ENCODE measurements at places on chromosomes 4 and X.

GRCh38 chrX:39016556-39016955 is 215.3 kb downstream of the MID1IP1 start:
- ATAC-seq, result no peak

- ATAC-seq, result no peak
Measured at GRCh38 chr4:136643416-136643815, 888.9 kb downstream of the PCDH18 start.

DNA sequence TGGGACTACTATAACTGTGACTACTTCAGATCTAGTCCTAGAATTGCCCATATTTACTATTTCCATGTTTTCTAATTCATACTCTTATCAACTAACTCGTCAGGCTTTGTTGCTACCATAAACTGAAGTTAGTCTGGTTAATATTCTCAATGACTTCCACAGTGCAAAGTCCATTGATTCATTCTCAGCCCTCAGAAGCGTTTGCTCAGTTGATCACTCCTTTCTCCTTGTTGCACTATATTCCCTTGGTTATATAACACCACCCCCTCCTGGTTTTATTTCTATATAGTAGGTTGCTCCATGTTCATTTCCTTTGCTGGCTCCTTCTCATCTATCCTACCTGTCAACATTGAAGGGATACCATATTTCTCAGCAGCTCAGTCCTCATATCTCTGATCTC is 27.2 kb upstream of the SLC6A14 start:
- no peak for ATAC-seq

GRCh38 chrX:26909728-26910127 is 553.4 kb downstream of the PPP4R3C start:
- no peak for ATAC-seq

- ATAC-seq, result peak; percentile 78
Measured at GRCh38 chrX:107894038-107894437, 68.4 kb downstream of the MID2 start.

- no peak for ATAC-seq
Measured at GRCh38 chrX:46922611-46923010, 10.4 kb downstream of the JADE3 start.

DNA sequence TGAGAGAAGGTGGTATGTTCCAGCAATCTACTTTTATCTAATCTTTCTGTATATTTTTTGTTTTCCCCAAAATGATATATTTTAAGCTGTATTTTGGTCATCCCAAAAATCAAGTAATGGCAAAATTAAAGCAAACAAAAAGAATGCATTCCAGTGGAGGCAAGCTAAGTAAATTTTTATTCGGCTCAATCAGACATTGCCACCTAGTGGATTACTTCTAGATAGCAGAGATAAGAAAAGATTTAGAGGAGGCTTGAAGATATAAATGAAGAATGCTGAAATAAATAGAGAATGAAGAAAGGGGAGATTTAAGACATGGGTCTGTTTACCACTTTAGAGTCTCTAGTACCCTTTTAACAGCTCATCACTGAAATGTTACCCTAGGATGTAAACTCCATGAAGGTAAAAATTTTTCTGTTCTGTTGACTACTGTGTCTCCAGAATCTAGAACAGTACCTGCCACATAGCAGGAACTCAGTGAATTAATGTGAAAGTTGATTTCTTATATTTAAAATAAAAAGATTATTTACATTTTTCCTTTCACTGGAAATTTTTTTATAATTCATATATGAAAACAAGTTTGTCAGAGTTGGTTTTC is 110.9 kb upstream of the ANK2 start:
- ATAC-seq, result no peak

- ATAC-seq, result no peak
Measured at GRCh38 chrX:12142661-12143060, 4.4 kb downstream of the FRMPD4 start.

- ATAC-seq, result no peak
Measured at GRCh38 chr4:106985830-106986229, 50.3 kb downstream of the DKK2 start.

DNA sequence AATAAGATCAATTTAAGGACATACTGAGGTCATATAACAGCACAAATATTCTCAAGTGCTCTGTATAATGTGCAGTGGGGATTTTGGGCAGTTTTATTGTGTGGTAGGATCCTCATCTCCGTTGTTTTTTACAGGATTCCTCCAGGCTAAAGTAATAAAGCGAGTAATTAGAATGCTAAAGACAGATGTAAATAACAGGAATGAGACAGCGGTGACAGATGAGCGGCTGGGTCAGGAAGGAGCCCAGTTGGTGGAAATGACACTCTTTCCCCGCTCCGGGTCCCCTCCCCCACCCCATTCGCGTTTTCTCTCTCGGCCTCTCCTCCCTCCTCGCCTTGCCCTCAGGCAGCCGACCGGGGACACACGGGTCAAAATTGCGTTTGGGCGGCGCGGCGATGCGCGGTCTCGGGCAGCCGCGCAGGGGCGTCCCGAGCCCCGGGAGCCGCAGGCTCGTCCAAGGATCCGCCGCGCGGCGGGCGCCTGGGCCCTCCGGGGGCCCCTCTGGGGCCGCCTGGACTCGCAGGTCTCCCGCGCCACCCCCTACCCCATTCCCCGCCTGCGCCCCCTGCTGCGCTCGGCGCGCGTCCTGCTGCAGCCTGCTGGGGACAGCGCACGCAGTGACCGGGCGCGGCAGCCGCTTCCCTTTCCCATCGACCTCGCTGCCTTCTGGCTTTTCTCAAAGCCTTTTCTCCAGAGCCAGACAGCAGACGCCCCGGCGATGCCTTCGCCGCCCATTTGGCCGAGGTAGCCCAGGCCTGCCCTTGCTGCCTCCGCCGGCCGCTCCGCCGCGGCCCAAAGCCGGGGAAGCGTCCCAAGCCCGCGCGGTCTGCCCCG is 16.2 kb downstream of the POU4F2 start:
- ATAC-seq, result no peak

- no peak for ATAC-seq
Measured at GRCh38 chr4:113008135-113008534, 41.3 kb upstream of the ANK2 start.

DNA sequence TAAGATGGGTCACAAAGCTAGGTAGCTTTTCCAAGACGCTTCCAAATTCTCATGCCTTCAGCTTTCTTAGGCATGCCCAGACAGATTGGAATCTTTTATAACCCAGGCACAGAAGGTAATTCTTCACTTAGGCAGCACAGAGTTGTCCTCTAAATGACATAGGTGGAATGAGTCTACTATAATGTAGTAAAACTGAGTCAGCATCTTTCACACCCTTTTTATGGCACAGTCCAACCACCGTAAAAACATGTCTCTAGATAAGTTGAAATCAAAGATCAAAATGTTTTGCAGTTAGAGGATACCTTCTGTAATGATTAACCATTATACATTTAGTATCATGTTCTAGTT is 128.4 kb upstream of the FAT1 start:
- ATAC-seq, result no peak

DNA sequence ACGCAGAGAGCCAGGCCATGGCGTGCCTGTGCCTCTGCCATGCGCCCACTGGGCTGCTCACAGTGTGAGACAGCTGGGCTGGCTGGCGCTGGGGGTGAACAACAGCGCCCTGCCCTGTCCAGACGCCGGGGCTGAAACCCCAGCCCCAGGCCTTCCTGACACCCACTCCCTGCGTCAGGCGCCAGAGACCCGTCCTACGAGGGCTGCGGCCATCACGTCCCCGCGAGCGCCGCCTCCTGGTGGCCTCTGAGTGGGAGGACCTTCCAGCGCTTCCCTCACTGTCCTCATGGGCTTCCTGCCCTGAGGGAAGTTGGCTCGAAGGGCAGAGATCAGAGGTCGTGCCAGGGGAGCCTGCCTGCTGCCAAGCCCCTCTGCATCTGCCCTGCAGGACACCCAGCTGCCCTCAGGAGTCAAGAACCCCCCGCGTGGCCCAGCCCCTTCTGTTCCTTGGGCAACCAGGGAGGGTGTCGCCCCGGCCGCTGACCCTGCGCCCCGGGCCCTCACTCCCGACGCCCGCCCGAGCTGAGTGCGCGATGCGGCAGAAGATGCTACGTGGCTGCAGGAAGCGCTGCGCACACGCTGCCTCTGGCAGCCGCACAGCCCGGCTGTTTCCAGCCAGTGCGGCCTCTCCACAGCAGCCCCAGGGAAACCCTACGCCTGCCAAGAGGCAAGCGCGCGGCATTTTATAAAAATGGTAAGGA is 16.2 kb downstream of the NELFA start:
- ATAC-seq, result no peak

DNA sequence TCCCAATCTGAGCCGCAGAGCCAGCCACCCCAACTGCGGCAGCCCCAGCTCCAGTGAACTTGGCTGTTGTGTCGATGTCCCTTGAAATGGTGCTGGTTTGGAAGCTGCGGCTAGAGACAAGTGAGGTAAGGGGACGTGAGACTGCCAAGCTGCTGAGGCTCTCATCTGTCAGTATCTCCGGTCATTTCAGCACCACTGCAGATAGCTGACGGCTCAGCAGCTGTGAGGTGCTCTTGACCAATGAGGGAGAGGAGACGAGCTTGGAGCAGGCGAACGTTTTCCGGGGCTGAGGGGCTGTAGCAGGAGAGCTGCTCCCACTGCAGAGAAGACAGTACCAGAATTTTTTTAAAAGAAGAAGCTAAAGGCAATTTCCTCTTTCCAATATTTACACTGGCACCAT is 175.5 kb upstream of the CASK start:
- no peak for ATAC-seq

GRCh38 chrX:136879001-136879687 is 1.4 kb downstream of the RBMX start:
- ATAC-seq, result no peak

GRCh38 chr4:75860606-75861005 is 41.6 kb downstream of the PPEF2 start:
- ATAC-seq, result no peak

DNA sequence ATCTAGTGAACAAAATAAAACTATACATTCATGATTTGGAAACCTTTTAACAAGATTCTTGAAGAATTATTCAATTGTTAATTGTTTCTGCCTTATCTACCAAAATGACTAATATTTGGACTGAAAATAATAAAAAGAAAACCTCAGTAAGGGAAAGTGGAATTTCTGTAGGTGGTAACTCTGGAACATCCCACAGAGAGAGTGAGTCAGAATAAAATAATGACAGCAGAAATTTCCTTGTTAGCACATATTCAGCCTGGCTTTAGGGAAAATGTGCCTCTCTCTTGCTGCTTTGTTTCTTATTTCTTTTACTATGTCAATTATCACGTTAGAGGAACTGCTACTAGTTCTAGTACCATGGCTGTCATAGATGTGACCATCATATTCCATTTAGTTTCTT is 421.5 kb upstream of the GNPDA2 start:
- no peak for ATAC-seq

GRCh38 chr4:25113915-25114904 is 46.0 kb downstream of the SEPSECS start:
- ATAC-seq, result no peak

- ATAC-seq, result peak; percentile 97
Measured at GRCh38 chrX:7083468-7084396, 63.8 kb upstream of the STS start.

DNA sequence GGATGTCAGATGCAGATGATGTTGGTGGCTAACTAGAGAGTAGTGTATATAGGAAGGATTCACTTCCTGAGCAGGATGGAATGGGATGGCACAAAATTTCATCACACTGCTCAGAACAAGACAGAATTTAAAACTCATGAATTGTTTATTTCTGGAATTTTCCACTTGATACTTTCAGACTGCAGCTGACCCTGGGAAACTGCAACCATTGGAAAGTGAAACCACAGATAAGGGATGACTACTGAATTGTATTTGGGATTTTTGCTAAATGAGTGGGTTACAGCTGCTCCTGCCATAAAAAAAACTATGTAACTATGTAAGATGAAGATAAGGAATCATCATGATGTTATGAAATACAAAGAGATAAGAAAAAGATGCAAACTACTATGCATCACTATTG is 51.4 kb downstream of the NPY5R start:
- ATAC-seq, result no peak

GRCh38 chr4:173917255-173917960 is 366.1 kb downstream of the FBXO8 start:
- ATAC-seq, result no peak

GRCh38 chrX:53249408-53250042 is 24.5 kb upstream of the KDM5C start:
- no peak for ATAC-seq

DNA sequence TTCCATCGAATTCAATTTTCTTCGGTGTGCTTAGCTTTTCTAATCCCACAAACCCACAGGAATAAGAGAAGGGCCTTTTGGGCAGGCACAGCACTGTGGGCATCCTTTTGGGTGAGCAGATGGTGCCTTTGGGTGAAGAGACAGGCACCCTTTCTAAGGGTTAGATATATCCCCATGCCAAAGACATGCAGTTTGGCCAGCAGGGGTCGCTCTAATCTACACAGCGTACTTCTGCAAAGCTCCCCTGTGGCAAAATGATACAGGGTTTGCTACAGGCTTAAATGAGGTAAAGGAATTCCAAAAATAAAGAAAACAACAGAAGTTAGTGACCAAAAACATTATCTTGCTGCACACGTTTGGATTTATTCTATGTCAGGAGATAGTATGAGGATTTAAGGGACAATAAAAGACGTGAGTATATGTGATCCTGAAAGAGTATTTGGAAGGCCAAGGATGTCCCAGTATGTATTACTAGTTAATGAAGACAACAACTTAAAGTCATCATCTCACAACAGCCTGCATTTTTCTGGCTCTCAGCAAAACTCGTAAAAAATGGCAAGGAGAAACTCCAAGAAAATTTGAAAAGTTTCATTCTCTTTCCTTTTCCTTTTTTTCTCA is 49.5 kb downstream of the PHEX start:
- peak; percentile 58 for ATAC-seq

GRCh38 chr4:623914-624566 is 1.3 kb upstream of the PDE6B start:
- ATAC-seq, result no peak

GRCh38 chrX:31223817-31224216 is 152.0 kb upstream of the FTHL17 start:
- no peak for ATAC-seq

GRCh38 chrX:905848-906566 is 275.4 kb downstream of the SHOX start:
- no peak for ATAC-seq

Measured in activated T-helper 17 cell treated with anti-CD3 and anti-CD28 coated beads, Interleukin-2, amount 50 U/mL, for 72 hours (primary cell).